ENCODE measurements at places on chromosomes 7 and 10.

- DNase-seq, result peak; percentile 97
Observed at GRCh38 chr7:75716992-75717626, 21.6 kb downstream of the HIP1 start.

- no peak for DNase-seq
Observed at GRCh38 chr10:19828278-19829049, 12.2 kb downstream of the PLXDC2 start.

DNA sequence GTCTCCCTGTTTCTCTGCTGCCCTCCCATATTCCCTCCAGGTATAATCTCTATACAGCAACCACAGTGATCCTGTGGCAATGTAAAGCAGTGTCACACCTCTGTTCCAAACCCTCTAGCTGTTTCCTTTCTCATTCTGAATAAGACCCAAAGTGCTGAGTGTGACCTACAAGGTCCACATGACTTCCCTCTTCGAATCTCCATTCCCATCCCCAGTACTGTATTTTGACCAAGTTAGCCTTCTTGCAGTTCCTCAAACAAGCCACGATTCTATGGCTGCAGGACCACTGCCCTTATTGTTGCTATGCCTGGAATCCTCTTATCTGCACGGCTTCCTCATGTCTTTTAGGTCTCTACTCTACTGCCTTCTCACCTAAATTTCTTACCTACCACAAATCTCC, 291.9 kb downstream of the DOCK4 start:
- DNase-seq, result no peak

GRCh38 chr7:30824821-30825720, 53.9 kb downstream of the MINDY4 start:
- DNase-seq, result no peak

- no peak for DNase-seq
Observed at GRCh38 chr10:132674311-132674710, 111.6 kb downstream of the NKX6-2 start.

All from trophoblast cell (in vitro differentiated cells and primary cell).